ENCODE measurements at places on chromosomes 1 and 21.

GRCh38 chr1:231232870-231233734, 7.9 kb upstream of the GNPAT start:
- H3K27me3 ChIP-seq, result no peaks in the 10 kb centered on the region
- H3K27ac ChIP-seq, result no peak overlapping the region
- DNase-seq, result no peak
- H3K36me3 ChIP-seq, result no peaks in the 10 kb centered on the region

- no peak overlapping the region for H3K27ac ChIP-seq
- no peak for DNase-seq
- H3K4me1 ChIP-seq, result peaks cover 18% of the 10 kb centered on the region
- no peak overlapping the region for H3K4me3 ChIP-seq
- H3K27me3 ChIP-seq, result no peaks in the 10 kb centered on the region
These were observed 6.2 kb downstream of the ZRANB2 start for GRCh38 chr1:71074681-71075080.

DNA sequence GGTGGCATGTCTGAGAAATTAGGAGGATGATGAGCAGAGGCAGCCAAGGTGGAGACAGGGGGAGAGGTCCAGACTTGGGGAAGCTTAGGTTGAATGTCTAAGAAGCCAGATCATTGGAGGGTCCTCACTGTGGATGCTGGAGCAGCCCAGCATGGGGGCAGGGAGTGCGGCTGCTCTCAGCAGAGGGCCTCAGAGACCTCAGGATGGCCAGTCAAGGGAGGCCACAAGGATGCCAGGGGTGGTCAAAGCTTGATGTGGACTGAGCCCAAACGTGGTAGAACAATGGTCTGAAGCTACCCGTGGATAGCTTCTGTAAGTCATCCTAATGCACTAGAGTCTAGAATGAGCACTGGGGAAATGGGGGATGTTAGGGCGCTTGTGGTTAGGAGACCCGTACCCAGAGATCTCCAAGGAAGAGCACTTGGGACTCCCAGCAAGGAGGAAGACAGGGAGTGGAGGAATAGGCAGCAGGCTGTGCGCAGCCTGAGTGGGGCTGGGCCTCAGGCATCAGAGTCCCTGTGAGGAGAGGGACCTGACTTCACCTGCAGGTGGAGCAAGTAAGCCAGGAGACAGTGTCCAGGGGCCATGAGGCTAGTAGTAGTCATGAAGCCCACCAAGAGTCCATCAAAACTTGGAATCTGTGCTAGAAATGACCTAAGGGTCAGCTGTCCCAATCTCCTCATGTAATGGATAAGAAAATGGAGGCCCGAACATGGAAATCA, 4.3 kb upstream of the S100A9 start:
- no peak overlapping the region for H3K27ac ChIP-seq
- DNase-seq, result no peak
- H3K27me3 ChIP-seq, result no peaks in the 10 kb centered on the region
- no peak overlapping the region for H3K4me3 ChIP-seq
- no peaks in the 10 kb centered on the region for H3K36me3 ChIP-seq

DNA sequence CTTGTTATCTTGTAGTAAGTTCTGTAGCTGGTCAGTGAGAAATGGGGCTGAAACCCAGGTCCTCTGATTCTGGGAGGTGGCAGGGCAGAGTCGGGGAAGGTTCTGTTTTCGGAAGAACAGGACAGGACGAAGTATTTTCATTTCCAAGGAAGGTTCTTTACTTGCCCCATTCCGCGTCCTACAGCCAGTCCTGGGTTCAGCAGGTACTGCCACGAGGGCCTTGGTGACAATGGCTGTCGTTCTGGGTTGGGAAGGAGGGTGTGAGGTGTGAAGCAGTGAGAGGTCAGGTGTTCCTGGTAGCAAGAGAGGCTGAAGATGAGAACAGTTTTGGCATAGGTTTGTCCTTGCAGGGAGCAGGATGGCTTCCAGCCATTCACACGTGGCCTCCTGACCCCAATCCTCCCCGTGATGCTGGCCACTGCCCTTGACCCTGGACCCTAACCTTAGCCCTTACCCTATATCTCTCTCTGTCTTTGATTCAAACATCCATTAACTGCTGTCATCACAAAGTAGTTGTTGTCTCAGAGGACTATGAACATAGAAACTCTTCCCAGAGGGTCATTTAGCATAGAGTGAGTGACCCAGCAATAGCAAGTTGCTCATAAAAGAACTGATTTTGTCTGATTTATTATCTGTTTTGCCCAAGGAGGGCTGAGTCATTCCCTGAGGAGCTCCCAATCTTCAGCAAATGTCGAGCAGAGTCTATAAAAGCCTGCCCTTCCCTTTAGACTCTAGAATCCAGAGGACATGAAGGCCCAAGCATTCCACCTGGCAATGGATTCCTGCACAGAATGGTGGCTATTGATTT, 25.0 kb downstream of the VASH2 start:
- no peaks in the 10 kb centered on the region for H3K4me1 ChIP-seq
- no peaks in the 10 kb centered on the region for H3K27me3 ChIP-seq
- H3K27ac ChIP-seq, result no peak overlapping the region
- H3K4me3 ChIP-seq, result no peak overlapping the region
- no peak for DNase-seq
- H3K36me3 ChIP-seq, result no peaks in the 10 kb centered on the region

DNA sequence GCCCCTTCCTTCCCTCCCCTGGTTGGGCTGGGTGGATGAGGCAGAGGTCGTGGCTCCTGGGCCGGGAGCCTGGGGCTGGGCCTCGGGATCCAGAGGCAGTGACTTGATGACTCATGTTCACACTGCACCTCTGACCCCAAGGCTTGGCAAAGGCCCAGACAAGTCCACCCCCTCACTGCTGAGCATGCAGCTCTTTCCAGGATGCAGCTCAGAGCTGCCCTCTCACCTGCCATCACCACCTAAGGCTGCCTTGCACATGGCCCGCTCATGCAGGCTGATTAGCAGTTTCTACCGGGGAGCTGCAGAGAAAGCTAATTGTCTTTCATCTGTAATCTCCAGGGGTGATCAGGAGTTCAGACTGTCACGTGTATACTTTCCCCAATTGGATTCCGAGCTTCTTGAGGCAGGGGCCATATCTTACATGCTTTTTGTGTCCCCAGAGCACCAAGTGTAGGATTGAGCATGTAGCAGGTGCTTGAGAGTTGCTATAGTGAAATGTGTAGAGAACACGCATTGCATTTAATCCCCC, 62.1 kb downstream of the LRRN2 start:
- H3K27me3 ChIP-seq, result no peaks in the 10 kb centered on the region
- H3K4me1 ChIP-seq, result no peaks in the 10 kb centered on the region
- H3K27ac ChIP-seq, result no peak overlapping the region
- no peaks in the 10 kb centered on the region for H3K36me3 ChIP-seq
- DNase-seq, result peak; percentile 51

GRCh38 chr21:37799211-37800056, 116.8 kb downstream of the KCNJ6 start:
- no peaks in the 10 kb centered on the region for H3K27me3 ChIP-seq
- no peak overlapping the region for H3K27ac ChIP-seq
- DNase-seq, result no peak

- no peaks in the 10 kb centered on the region for H3K4me1 ChIP-seq
- no peak overlapping the region for H3K27ac ChIP-seq
- no peaks in the 10 kb centered on the region for H3K27me3 ChIP-seq
- DNase-seq, result no peak
These were observed 73.8 kb downstream of the ZNF326 start for GRCh38 chr1:90068611-90069280.

- H3K4me3 ChIP-seq, result no peak overlapping the region
- no peaks in the 10 kb centered on the region for H3K27me3 ChIP-seq
- no peak for DNase-seq
These were observed 7.2 kb downstream of the INKA2 start for GRCh38 chr1:111731956-111732355.

GRCh38 chr1:97654876-97655585, 265.8 kb downstream of the DPYD start:
- no peaks in the 10 kb centered on the region for H3K27me3 ChIP-seq
- no peak for DNase-seq
- H3K36me3 ChIP-seq, result no peaks in the 10 kb centered on the region
- no peaks in the 10 kb centered on the region for H3K4me1 ChIP-seq

DNA sequence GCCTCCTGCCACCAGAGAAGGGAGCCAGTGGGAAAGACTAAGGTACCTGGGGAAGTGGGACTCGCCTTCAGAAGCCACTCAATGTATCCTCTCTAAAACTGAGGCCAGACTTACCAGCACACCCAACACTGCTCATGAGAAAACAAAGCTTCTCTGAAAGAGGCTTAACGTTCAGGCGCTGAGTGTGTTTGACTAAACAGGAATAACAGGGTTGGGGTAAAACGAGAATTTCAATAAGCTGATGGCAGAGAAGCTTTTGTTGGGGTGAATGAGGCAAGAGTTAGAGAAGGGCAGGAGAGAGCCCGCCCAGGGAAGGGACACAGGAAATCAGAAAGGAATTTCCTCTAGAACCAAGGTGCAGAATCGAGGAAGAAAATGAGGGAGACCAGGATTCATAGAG, 1.7 kb upstream of the SPRR3 start:
- no peak overlapping the region for H3K4me3 ChIP-seq
- H3K4me1 ChIP-seq, result no peaks in the 10 kb centered on the region
- H3K27me3 ChIP-seq, result no peaks in the 10 kb centered on the region
- H3K36me3 ChIP-seq, result no peaks in the 10 kb centered on the region
- DNase-seq, result no peak
- H3K27ac ChIP-seq, result no peak overlapping the region

DNA sequence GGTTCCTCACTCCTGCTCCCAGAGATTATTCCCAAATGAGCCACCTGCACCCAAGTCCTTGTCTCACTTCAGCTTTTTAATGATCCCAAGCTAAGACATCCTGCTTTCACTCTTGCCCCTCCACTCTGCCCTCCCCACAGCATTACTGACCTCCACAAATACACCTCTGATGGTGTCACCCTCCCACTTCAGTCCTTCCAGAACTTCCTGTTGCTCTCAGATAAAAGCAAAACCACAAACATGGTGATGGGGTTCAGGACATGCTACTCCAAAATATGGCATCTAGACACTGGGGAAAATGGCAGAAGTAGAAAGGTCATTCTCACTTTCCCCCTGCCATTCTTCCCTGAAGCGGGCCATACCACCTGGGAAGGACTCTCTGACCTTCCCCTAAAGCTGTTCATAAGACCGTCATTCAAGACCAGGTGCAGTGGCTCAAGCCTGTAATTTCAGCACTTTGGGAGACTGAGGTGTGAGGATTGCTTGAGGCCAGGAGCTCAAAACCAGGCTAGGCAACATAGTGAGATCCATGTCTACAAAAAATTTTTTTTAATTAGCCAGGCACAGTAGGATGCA, 65.8 kb upstream of the KLHDC7A start:
- H3K4me1 ChIP-seq, result no peaks in the 10 kb centered on the region
- DNase-seq, result no peak
- H3K27me3 ChIP-seq, result no peaks in the 10 kb centered on the region
- no peaks in the 10 kb centered on the region for H3K36me3 ChIP-seq

DNA sequence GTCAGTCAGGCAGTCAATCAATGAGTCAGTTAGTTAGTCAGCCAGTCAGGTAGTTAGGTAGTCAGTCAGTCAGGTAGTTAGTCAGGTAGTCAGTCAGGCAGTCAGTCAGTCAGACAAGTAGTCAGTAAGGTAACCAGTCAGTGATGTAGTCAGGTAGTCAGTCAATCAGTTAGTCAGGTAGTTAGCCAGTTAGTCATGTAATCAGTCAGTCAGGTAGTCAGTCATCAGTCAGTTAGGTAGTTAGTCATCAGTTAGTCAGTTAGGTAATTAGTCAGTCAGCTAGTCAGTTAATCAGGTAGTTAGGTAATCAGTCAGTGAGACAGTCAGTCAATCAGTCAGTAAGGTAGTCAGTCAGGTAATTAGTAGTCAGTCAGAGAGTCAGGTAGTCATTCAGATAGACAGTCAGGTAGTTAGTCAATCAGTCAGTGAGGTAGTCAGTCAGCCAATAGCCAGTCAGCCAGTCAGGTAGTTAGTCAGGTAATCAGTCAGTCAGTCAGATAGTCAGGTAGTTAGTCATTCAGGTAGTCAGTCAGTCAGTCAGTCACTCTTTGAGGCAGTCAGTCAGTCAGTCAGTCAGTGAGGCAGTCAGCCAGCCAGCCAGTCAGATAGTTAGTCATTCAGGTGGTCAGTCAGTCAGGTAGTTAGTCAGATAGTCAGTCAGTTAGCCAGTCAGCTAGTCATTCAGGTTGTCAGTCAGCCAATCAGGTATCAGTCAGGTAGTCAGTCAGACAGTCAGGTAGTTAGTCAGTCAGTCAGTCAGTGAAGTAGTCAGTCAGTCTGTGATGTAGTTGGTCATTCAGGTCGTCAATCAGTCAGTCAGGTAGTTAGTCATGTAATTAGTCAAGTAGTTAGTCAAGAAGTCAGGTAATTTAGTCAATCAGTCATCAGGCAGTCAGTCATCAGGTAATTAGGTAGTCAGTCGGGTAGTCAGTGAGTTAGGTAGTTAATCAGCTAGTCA, 15.3 kb downstream of the KRTAP10-1 start:
- H3K4me1 ChIP-seq, result no peaks in the 10 kb centered on the region
- no peak for DNase-seq
- no peak overlapping the region for H3K4me3 ChIP-seq
- no peaks in the 10 kb centered on the region for H3K36me3 ChIP-seq
- H3K27ac ChIP-seq, result no peak overlapping the region

- no peaks in the 10 kb centered on the region for H3K27me3 ChIP-seq
- DNase-seq, result no peak
- no peaks in the 10 kb centered on the region for H3K36me3 ChIP-seq
- no peak overlapping the region for H3K4me3 ChIP-seq
- no peaks in the 10 kb centered on the region for H3K4me1 ChIP-seq
These were observed 67.2 kb upstream of the FOXD3 start for GRCh38 chr1:63255153-63255552.

DNA sequence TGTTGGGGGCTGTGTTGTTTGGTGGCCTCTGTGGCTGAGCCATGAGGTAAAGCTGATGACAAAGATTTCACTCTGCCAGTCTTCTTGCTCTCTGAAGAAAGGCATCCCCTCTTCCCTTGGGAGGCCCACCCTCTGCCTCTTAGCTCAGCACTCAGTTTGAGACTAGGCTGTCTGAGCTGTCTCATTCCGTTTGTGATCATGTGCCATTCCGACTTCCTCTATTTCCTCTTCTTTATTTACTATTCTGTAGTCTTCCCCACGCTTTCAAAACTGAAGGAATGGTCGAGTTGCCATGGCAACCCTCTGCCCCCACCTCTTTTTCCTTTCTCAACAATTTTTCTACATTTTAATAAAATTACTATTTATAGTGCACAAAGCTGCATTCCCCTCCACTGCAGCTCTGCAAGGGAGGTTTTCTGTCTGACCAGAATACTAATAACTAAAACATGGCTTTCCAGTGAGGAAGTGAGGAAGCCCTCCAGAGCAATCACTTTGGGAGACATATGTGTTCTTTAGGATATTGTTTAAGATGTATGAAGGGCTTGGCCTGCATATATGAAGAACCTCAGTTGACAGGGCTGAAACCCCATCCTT, 30.8 kb downstream of the KCNA3 start:
- H3K27ac ChIP-seq, result no peak overlapping the region
- no peak for DNase-seq
- no peaks in the 10 kb centered on the region for H3K27me3 ChIP-seq
- peaks cover 27% of the 10 kb centered on the region for H3K4me1 ChIP-seq

Measured in upper lobe of left lung (tissue), 6 donors.